Inflammatory macrophage treated with lipopolysaccharide for 1 hour (primary cell): ENCODE measurements at places on chromosomes 1 and 21.
A peak's percentile ranks its signal among the peaks of the same experiment; 100 is the strongest.

DNA sequence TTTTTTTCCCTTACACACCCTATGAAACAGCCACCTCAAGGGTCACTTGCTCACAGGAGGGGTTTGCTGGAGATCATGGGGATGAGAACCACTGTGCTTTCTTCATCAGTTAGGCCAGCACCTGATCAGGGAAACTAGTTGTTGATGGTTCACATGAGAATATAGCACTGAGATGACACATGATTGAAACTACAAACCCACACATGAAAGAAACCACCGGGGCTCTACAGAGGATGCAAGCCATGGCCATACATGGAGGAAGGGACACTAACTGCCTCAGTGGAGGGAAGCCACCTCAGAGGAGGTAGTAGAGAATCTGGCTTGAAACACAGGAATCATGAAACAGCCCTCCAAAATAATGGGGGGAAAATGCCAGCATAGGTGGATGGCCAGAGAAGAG, 63.2 kb downstream of the PRKAB2 start:
- DNase-seq = no peak

GRCh38 chr1:168288311-168289052, 7.8 kb downstream of the TBX19 start:
- DNase-seq = no peak

DNA sequence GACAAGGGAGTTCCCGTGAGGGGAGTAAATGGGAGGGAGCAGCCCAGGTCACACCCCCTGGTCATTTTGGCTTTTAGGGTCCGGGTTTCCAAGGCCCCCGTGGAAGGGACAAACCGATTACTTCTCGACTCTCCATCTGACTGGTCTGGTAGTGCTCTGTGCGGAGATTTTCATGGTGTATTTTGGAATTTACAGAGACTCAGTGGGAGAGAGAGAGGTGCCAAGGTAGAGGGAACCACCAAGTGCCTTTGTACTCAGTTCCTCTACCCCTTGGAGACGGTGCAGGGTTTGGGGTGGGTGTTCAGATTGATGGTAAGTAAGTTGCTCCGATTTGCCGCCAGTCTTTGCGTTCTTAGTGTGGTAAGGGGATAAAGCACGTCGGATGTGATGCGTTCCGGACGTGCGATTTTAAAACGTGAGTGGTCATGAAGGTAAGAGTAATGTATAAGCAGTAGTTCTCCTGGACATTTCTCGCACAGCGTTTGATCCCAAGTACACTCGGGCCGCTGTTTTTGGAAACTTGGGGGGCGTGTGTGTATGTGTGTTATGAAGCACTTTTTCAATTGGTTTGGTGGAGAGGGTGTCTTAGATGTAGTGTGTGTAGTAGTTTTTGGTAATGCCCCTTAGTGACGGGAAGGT, 682 bp downstream of the SUCO start:
- peak; percentile 22 for DNase-seq

- no peak for DNase-seq
Measured at GRCh38 chr1:111775966-111776365, 20.3 kb downstream of the DDX20 start.

DNA sequence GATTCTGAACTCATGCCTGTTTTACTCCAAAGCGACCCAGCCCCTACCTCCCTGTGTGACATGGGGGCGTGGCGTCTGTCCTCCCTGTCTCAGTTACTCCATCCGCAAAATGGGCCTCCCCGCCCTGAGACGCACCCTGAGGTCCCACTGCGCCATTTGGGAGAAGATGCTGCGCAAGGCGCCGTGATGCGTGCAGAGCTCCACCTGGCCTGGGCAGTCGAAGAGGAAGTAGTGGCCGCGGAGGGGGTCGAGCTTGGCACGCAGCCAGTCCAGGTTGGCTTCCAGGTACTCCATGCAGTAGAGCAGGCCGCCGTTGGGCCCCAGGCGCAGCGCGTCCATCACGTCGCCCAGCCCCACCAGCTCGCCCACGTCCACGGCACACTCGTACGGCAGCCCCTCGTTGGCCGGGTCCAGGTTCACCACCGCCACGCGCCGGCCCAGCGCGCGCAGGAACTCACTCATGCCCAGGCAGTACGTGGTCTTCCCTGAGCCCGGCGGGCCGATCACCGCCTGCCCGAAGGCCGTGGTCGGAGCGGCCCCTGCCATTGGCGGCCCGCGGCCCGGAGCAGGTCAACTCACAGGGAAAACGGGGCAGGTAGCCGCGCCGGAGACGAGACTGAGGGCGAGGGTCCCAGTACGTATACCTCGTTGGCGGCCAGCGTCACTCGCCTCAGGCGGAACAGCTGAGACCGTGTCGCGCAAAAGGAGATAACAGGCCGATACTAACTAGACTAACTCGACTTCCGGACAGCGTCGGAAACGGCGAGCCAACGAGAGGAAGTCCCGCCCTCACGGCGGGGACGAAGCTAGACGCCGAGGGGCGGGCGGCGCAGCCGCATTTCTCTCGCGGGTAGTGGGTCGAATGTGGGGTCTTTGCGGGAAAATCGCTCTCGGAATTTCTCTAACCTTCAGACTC, at the start of gene GPN2:
TSS of gene GPN2 (minus strand) at position 733 of the 916 bp plus-strand sequence. CDS start at position 546, 187 bp downstream.
- peak; percentile 68 for DNase-seq

GRCh38 chr1:236377832-236378535, 16.1 kb upstream of the EDARADD start:
- no peak for DNase-seq

DNA sequence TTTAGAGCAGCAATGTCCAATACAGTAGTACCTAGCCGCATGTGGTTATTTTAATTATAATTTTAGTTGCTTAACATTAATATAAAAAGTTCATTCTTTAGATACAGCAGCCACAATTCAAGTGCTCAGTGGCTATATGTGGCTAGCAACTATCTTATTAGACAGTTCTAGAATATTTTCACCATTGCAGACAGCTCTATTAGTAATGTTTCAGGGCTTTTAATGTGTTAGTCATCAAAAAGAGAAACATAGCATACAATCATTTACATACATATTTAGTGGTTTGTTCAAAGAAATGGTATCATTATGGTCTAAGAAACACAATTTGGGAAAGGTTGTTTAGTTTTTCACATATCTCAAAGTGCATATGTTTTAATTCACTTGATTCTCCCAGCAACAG, 66.6 kb upstream of the DYNLT5 start:
- DNase-seq = no peak

GRCh38 chr1:81804312-81804711, 3.6 kb downstream of the ADGRL2 start:
- DNase-seq = no peak

DNA sequence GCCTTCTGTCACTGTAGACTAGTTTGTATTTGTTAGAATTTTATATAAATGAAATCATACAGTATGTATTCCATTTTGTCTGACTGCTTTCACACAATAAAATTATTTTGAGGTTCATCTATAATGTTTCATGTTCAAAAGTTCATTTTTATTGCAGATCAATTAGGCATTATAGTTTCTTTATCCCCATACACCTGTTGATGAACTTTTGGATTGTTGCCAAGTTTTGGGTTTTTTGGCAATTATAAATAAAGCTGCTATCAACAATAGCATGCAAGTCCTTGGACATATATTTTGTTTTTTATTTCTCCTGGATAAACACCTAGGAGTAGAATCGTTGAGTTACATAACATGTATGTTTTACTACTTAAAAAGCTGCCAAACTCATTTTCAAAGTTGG, 47.1 kb upstream of the FAM3B start:
- no peak for DNase-seq
